ENCODE measurements at places on chromosomes 11 and 22.

DNA sequence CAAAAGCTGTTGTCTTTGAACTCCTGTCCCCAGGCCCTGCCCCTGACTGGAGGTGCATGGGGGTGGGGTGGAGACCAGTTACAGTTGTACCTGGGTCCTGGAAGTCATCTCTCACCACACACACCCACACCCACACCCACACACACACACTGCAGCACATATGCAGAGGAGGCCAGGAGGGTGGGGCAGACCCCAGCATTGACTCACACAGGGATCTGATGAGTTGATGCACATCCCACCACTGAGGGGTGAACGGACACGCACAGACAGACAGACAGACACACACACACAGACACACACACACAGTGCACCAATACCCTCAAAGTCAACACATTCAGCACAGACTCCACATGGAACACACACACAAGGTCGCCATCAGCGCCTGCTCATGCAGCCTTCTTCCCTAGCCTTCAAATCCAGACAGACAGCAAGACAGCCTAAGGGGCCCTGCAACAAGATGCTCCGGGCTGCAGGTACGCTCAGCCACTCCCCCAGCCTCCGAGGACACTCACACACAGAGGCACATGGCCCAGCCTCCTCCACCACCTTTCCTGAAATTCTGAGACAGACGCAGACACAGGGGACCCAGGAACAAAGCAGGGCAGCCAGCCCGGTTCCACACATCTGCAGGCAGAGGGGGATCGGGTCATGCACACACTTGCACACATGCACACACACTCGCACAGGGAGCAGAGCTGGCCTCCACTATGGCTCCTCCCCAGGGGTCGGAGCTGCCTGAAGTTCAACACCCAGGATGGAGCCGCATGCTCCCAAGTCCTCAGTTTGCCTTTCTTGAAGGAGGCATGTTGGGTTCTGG lies 26.5 kb downstream of the SYT7 start:
- no peak for DNase-seq

DNA sequence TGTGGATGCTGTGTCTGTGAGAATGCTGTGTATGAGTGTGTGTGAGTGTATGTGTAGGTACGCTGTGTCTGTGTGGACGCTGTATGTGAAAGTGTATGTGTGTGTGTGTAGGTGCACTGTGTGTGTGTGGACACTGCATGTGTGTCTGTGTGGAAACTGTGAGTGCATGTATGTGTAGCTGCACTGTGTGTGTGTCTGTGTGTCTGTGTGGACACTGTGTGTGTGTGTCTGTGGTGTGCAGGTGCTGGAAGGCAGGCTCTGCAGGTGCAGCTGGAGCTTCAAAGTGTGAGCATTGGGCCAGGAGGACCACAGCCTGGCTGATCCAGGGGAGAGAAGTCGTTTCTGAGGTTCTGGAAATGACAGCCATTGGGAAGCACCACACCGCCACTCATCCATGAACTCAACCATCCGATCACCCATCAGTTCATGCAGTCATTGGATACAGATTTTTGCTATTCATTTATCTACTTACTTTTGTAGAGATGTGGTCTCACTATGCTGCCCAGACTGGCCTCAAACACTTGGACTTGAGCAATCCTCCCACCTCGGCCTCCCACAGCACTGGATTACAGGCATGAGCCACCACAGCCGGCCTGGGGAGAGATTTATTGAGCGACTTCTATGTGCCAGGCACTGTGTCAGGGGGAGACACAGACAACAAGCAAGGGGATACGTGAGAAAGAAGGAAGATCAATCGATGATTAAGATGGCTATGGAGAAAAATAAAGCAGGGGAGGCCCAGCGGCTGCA lies 9.6 kb downstream of the TRPM5 start:
- no peak for DNase-seq

- peak; percentile 8 for DNase-seq
Observed at GRCh38 chr22:24440718-24441405, 13.5 kb downstream of the ADORA2A start.

DNA sequence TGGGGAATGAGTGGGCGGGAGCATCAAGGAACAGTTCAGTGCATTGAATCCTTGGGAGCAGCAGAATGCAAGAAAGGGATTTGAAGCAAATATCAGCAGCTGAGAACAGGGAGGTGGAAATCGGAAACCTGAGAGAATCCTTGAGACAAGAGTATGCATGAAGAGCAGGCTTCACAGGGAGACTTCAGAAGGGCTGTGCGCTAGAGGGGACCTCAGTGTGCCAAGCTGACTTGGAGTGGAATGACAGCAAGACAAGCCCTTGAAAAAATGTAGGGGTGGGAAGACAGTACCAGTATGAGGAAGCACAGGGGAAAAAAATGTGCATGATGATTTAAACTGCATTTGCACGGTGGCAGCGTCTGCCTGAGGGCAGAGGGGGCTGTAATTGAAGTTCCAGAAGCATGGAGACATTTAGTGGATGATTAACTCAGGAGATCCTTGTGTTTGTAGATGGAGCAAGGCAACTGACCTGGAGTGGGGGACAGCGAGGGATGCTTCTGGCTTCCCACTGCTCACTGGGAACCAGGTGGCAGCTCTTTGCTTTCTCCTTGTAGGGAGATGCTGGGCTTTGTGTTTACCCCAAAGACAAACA lies 204.9 kb upstream of the PLET1 start:
- no peak for DNase-seq

DNA sequence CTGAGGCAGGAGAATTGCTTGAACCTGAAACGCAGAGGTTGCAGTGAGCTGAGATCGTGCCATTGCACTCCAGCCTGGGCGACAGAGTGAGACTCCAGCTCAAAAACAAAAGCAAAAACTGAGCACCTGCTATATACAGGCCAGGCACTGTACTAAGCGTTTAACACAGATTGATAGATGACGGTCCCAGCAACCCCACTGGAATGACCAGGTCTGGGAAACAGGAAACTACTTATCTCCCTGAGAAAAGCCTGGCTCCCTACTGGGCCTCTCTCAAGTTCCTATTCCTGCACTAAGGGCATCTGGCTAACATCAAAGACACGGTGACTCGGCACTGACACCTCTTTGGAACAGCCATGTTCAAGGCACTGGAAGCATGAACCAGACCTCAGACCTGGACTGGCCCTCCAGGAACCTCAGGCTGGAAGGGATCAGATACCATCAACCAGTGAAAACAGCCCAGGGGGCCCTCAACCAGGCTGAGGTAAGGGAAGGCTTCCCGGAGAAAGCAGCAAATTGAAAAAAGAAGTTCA lies 16.6 kb downstream of the ARAP1 start:
- no peak for DNase-seq

DNA sequence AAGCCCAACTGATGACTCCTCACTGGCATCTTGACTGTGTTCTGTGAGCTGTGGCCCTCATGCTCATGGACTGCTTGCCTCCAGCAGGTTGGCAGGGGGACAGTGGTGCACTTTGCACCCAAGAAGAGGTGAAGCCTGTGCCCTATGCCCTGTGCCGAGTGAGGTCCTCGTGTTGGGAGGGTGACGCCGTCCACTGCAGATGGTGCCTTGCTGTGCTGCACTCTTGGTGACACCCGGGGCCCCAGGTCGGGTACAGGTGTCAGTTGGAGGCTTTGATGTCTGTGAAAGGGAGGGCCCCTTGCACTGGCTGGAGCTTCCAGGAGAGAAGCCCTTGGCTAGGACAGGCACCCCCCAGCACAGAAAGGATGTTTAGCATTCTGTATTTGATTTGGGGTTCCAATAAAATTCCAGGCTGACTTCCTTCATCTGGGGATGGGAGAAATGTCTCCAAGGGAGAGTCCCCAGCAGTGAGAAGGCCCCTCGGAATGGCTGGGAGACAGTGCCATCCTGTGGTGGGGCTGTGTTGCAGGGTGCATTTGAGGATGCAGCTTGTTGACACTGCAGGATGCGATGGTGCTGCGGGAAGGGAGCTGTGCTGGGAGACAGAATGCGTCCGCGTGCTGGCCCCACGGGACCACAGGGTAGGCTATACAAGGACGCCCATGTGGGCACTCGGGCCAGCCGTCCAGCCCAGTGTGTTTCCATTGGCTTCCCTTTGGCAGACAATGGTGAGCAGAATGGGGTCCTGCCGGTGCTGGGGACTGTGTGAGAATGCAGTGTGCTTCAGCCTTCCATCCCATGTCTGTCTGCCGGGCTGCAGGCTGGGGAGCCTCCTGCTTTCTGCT lies 2.5 kb upstream of the ZDHHC8 start:
- no peak for DNase-seq

DNA sequence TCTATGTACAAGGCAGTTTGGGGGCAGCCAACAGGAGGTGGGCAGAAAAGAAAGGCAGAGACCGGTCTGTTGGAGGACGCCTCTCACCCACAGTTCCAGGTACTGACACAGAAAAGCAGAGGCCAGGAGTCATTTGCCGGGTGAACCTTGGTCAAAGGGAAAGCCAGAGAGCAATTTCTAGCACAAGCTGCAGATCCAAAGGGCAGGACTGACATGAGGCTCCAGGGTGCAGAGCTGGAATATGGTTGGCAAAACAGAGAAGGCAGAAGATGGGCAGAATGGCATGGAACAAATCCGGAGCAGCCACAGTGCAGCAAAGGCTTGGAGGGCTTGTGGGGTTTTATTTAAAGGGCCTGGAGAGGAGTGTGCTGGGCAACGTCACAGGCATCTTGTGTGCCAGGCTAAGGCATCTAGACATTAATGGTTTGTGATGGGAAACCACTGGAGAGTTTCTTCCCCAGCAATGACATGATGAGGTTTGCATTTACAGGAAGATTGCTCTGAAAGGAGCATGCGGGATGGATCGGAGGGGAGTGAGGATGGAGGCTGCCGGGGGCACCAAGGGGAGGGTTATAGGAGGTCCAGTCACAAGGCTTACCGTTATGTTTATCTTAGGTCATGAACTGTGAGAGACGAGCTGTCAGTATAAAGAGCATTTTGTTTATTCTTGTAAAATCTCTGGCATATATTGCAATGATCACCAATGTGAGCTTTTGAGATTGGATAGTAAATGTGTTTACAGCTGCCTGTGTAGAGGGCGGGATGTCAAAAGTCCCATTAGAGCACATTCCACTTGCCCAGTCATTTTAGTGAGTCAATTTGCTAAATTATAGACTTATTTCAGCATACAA lies 5.7 kb upstream of the MMP20 start:
- no peak for DNase-seq

DNA sequence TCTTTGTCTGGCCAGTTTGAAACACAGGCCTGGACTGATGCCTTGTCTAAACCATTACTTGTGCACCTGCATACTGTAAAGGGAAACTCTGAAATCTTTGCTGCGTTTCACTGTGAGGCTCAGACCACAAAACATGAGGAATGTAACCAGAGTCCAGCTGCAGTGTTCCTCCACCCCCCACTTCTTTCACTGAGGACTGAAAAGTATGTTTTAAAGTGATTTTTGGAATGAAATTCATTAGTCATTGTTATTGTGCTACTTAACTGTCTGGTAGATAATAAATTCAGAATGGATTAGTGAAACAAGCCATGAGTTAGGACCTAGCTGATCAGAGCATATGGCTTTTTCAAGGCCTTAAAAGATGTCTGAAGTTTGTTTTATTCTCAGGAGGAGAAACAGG lies 181.2 kb downstream of the WNT11 start:
- no peak for DNase-seq

- no peak for DNase-seq
Observed at GRCh38 chr22:19506212-19506611, 18.0 kb downstream of the CLDN5 start.

DNA sequence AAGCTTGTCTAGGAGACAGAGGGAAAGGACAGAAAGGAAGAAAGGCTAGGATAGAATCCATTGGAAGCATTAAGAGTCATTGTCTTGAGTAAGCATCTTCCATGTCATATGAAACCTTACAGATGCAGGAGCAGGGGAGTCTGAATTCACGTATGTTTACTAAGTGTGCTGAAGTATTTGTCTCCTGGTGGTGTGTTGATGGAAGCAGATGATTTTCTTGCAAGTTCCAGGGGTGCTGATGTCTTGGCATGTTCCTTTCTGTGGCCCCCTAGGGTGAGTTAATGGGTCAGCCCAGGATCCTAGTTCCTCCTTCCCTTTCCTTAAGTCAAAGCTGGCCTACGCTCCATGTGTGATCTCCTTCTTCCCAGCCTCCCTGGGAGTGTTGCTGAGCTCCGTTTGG lies 110.2 kb downstream of the TEAD1 start:
- no peak for DNase-seq

- DNase-seq: no peak
Observed at GRCh38 chr11:109791337-109791736, 301.9 kb upstream of the ZC3H12C start.

- no peak for DNase-seq
Observed at GRCh38 chr11:119651802-119652584, 77.0 kb downstream of the NECTIN1 start.

DNA sequence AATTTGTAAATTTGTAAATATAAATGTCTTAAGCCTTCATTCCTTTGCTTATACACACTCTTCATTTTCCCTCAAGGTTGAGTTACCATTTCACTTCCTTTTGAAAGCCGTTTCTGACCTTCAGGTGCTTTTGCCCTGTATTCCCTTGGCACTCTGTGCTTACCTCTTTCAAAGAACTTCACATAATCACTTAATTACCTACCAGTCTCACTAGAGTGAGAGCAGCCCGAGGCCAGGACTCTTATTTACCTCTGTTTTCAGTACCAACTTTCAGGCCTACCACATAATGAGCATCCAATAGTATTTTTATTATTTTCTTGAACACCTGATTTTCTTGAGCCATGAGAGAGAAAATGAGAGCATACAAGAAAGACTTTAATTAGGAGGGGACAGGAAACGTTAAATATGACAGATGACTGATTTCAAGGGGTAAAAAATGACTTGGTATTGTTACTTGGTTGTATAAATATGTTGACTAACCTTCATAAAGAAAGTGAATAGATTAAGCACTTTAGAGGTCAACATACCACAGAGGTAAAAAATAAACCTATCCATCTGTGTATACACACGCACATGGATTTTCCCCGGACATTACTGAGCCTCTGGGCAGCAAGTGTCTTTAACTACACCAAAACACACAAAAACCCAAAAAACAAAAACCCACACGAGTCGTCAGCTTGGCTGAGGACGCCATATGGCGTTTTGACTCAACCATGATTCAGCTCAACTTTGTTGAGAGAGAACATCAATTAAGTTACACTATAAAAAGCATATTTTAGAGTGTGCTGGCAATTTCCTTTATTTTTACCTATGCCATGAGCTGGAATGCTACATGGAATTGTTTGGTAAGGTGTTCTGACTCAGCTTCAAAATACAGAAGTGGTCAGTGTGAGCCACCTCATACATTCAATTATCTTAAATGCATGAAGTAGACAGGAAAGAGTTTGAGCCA lies 7.6 kb downstream of the ATXN10 start:
- no peak for DNase-seq

DNA sequence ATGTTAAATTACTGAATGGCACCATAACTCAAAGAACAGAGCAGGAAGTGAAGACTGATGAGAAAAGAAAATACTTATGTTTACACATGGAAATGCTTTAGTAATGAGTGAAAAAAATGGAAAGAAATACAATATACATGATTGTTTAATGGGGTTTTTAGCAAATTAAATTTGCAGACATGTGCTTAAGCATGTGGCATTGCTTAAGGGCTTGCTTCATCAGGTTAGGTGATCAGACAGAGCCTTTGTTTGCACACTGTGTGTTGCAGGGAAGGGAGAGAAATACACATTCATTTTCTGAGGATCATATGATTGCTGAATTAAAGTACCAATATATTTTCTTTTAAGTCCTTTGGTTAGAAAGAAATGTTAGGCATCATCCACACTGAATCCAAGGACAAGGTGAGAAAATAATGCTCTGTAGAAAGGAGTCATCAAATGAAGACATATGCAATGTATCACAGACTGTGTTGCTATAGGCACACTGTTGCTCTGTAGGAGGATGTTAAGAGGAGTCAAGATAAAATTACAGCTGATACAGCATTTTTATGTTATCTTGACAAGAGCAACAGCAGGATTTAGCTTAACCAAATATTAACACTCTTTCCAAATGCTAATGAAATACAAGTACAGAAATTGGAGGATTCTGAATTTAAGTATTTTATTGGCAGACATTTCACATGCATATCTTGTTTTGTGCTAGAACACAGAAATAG lies 23.4 kb upstream of the ARHGAP20 start:
- no peak for DNase-seq

Measured in cerebellar nuclear complex (tissue), 1 donor.